ENCODE measurements at places on chromosomes 11 and 22.

DNA sequence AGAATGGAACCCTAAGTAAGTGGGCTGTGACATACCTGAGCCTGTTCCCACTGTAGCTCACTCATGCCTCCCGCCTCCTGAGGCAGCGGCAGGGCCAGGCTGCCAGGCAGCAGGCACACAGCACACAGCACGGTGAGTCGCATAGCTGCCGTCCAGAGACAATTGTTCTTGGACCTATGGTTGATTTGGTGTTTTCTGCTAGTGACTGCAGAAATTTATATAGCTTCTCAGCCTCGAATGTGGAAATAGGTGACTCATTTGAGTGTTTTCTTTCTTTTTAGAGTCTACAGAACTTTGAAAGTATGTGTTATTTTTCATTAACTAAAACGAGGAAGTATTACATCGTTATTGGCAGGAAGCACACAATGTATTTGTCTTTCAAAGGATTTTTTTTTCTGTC lies at the start of gene MMP7:
TSS of gene MMP7 (minus strand) at position 190 of the 400 bp plus-strand sequence. CDS start at position 143, 47 bp downstream.
- H3K4me1 ChIP-seq, result no peaks in the 10 kb centered on the region
- peaks cover 3% of the 10 kb centered on the region for H3K27me3 ChIP-seq
- no peaks in the 10 kb centered on the region for H3K36me3 ChIP-seq
- no peak within 1 kb of the TSS for H3K4me3 ChIP-seq
- DNase-seq, result no peak
- no peak within 1 kb of the TSS for H3K27ac ChIP-seq

- no peak for DNase-seq
- H3K27me3 ChIP-seq, result no peaks in the 10 kb centered on the region
- peak overlapping the region; percentile 83 for H3K27ac ChIP-seq
- H3K36me3 ChIP-seq, result no peaks in the 10 kb centered on the region
- peaks cover 8% of the 10 kb centered on the region for H3K4me1 ChIP-seq
- H3K4me3 ChIP-seq, result peak overlapping the region; percentile 99
These were observed 970 bp downstream of the CAT start for GRCh38 chr11:34439610-34440198.

- peaks cover 80% of the 10 kb centered on the region for H3K27me3 ChIP-seq
- H3K4me3 ChIP-seq, result no peak overlapping the region
- H3K27ac ChIP-seq, result no peak overlapping the region
- DNase-seq, result no peak
- no peaks in the 10 kb centered on the region for H3K36me3 ChIP-seq
These were observed 1.7 kb downstream of the SHANK2 start for GRCh38 chr11:71250523-71251150.

DNA sequence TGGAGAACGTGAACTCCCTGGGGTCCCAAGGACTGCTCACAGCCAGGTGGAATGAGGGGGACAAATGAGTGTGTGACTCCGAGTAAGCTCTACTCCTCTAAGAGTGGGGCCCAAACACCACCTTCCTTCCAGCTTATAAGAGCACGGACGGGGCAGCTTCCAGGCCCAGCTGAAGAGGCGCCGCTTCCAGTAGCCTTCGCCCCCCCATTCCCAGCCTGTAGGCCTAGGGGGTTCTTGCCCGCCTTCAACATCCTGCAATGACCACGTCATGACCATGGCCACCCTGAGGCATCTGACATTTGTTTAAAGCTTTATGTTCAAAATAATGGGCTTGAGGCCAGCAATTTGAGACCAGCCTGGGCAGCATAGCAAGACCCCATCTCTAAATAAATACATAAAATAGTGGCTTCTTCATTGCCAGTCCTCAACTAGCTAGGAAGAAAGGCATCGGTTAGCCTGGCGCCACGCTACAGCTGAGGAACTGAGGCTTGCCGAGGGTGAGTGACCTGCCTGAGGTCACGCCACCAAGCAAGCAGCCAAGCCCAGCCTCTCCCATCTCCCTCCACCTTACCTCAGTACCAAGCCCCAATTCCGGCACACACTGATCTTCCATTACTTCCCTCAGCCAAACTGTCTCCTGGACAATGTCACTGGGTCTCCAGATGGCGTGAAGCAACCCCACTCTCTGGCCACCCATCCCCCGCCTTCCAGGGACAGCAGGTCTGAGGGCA lies 7.8 kb upstream of the TNFRSF13C start:
- no peak overlapping the region for H3K27ac ChIP-seq
- H3K4me3 ChIP-seq, result no peak overlapping the region
- no peaks in the 10 kb centered on the region for H3K27me3 ChIP-seq
- no peaks in the 10 kb centered on the region for H3K36me3 ChIP-seq

DNA sequence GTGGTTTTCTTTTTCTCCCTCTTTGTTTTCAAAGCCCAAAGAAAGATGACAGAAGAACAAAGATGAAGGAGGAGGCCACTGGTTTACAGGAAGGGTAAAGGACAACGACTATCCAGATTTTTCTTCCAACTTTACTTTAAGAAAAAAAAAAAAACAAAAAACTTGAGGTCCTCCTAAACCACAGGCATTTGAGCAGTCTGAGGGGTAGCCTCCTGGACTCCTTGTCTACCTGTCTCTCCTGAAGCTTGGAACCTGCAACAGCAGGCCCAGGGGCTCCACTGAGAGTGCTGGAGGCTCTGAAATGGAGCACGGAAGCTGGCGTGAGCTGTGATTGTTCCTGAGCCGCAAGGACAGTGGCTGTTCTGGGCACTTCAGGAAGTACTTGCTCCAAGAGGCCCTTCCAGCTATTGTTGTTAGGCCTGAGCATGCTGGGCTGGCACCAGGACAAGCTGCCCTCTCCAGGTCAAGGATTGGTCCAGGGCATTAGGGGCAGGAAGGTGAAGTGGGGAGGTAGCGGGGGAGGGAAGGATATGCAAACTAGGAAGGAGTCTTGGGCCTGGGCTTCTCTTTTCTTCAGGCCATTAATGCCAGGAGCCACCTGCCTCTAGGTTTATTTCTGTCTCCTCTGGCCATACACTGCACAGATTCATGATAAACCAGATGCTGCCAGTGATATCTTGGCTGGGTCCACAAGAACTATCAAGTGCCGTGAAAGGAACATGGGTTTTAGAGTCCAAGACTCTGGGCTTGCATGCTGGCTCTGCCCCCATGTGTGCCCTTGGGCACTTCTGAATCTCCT lies 147.3 kb downstream of the CCDC34 start:
- H3K27me3 ChIP-seq, result no peaks in the 10 kb centered on the region
- H3K4me3 ChIP-seq, result no peak overlapping the region
- no peaks in the 10 kb centered on the region for H3K4me1 ChIP-seq
- H3K27ac ChIP-seq, result no peak overlapping the region

GRCh38 chr11:19929147-19929546 lies 216.5 kb downstream of the NAV2 start:
- no peak overlapping the region for H3K4me3 ChIP-seq
- no peaks in the 10 kb centered on the region for H3K27me3 ChIP-seq
- H3K36me3 ChIP-seq, result peaks cover 11% of the 10 kb centered on the region
- peaks cover 61% of the 10 kb centered on the region for H3K4me1 ChIP-seq
- peak overlapping the region; percentile 4 for H3K27ac ChIP-seq

GRCh38 chr11:7968686-7969085 lies 3.4 kb upstream of the NLRP10 start:
- no peak overlapping the region for H3K4me3 ChIP-seq
- no peaks in the 10 kb centered on the region for H3K36me3 ChIP-seq
- H3K4me1 ChIP-seq, result no peaks in the 10 kb centered on the region
- DNase-seq, result no peak
- no peak overlapping the region for H3K27ac ChIP-seq

GRCh38 chr22:35684270-35684700 lies 33.4 kb upstream of the APOL5 start:
- no peaks in the 10 kb centered on the region for H3K36me3 ChIP-seq
- no peak for DNase-seq
- H3K4me1 ChIP-seq, result no peaks in the 10 kb centered on the region
- no peak overlapping the region for H3K27ac ChIP-seq

- H3K36me3 ChIP-seq, result no peaks in the 10 kb centered on the region
- no peak overlapping the region for H3K4me3 ChIP-seq
- no peaks in the 10 kb centered on the region for H3K4me1 ChIP-seq
- no peak for DNase-seq
- H3K27ac ChIP-seq, result no peak overlapping the region
These were observed 2.5 kb upstream of the OR51G1 start for GRCh38 chr11:4926608-4927007.

- no peak for DNase-seq
- peaks cover 6% of the 10 kb centered on the region for H3K27me3 ChIP-seq
- H3K36me3 ChIP-seq, result no peaks in the 10 kb centered on the region
These were observed 59.5 kb upstream of the SEZ6L start for GRCh38 chr22:26109686-26110315.

DNA sequence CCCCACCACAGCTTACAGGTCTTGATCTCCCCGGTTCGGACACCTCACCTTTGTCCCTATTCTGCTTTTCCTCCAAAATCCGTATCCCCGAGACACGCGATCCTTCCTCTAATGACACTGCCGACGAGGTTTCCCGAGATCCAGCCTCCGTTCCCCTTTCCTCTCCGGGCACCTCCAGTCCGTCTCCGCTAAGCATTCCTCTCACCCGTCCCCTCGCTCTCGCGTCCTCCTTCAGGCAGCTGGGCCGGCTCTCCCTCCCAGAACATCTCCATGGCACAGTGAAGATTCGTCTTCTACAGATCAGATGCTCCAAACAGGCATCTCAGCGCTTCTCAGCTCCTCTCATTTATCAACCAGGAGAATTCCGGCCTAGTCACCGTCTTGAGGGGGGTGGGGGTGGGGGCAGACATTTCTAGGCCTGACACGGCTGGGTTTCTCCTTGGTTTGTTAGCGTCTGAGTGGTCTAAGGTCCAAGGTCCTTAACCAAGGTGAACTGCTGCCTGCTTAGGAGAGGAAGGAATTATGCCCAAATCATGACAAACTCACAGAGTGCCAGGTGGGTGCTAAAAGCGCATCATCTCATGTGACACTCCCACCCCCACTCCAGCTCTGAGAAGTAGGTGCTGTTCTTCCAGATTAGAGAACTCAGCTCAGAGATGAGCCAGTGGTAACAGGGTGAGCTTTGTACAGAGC lies at the start of gene SPTBN2:
TSS of gene SPTBN2 (minus strand) at position 524 of the 693 bp plus-strand sequence. CDS start 7,976 bp downstream, outside the sequence.
- no peak for DNase-seq
- H3K4me3 ChIP-seq, result peak within 1 kb of the TSS; percentile 60
- H3K27ac ChIP-seq, result no peak within 1 kb of the TSS
- H3K27me3 ChIP-seq, result no peaks in the 10 kb centered on the region
- no peaks in the 10 kb centered on the region for H3K36me3 ChIP-seq

- peaks cover 17% of the 10 kb centered on the region for H3K36me3 ChIP-seq
- no peaks in the 10 kb centered on the region for H3K4me1 ChIP-seq
- peak overlapping the region; percentile 84 for H3K4me3 ChIP-seq
- peak; percentile 93 for DNase-seq
These were observed 40.2 kb downstream of the DIXDC1 start for GRCh38 chr11:111977146-111978027.

DNA sequence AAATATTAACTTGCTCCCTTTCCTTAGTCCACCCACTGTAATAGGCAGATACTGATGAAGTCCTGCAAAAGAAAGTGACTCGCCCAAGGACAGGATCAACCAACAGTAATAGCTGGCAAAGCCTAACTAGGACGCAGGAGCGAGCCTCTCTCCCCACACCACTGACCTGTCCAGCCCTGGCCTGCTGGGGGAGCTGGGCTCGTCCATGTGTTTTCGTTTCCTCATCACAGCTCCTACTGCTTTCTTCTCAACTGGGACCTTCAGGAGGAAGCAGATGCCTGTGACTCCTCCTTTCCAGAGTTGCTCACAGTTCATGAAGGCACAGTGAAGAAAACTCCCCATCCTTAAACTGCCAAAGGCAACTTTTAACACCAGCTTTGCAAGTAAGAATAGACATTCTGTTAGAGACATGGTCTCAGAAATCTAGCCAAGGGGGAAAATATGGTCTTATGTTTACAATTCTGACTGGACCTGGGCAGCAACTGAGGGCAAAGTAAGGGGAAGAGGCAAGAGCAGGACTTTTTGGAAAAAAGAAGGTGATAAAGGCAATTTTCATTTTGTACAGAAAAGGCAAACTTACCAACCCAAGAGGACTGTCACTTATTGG lies 11.6 kb upstream of the GPHA2 start:
- H3K27ac ChIP-seq, result no peak overlapping the region
- no peaks in the 10 kb centered on the region for H3K36me3 ChIP-seq
- no peaks in the 10 kb centered on the region for H3K4me1 ChIP-seq
- peaks cover 13% of the 10 kb centered on the region for H3K27me3 ChIP-seq
- DNase-seq, result no peak

- H3K4me3 ChIP-seq, result no peak overlapping the region
- no peak for DNase-seq
- no peaks in the 10 kb centered on the region for H3K36me3 ChIP-seq
- no peaks in the 10 kb centered on the region for H3K27me3 ChIP-seq
These were observed 36.2 kb downstream of the LMO1 start for GRCh38 chr11:8227156-8228152.

DNA sequence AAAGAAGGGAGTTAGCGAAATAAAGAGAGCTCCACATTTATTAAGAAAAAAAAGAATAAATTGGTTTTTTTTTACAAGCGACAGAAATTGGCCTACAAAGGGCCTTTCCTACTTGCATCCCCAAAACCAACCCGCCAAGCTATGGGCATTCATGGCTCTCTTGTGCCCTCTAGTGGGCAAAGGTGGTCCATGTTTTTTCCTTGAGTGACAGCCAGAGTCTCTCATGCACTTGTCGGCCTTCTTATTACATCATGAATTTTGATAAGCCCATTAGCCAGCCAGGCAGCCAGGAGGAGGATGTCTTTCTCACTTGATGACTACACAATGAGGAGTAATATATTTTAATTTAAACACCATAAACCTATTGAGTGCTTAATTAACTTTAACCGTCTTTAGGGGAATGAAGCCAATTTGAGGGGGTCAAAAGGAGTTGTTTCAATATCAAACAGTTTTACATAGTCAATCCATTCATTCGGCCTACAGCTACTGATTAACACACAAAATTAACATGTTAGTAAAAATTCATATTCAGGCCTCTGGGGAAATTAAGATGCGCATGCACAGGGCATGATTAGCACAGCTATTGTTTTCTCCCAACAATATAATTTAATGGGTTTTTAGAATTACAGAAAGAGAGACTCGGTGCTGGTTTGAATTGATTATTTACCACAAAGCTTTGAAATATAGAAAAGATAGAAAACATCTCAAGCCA lies 85.5 kb downstream of the RCN1 start:
- H3K27me3 ChIP-seq, result peaks cover 5% of the 10 kb centered on the region
- peak; percentile 80 for DNase-seq
- no peaks in the 10 kb centered on the region for H3K36me3 ChIP-seq
- H3K4me1 ChIP-seq, result peaks cover 10% of the 10 kb centered on the region

DNA sequence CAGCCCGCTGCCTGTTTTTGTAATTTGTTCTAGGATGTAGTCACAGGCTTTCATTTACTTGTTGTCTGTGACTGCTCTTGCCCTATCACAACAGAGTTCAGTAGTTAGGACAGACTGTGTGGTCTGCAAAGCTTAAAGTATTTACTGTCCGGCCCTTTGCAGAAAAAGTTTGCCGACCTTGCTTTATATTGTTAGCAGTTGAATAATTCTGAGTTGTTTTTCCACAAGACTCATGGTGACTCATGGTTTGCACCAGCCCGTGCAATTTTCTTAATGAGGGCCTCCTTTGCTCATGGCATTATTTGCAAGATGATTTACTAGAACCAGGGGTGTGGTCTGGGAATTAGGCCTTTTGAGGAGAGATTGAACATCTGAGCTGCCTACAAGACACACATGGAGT lies 110.6 kb downstream of the SCN3B start:
- no peaks in the 10 kb centered on the region for H3K27me3 ChIP-seq
- H3K27ac ChIP-seq, result no peak overlapping the region
- H3K4me1 ChIP-seq, result no peaks in the 10 kb centered on the region
- no peaks in the 10 kb centered on the region for H3K36me3 ChIP-seq
- H3K4me3 ChIP-seq, result no peak overlapping the region
- DNase-seq, result no peak

GRCh38 chr11:76794371-76795289 lies 11.5 kb downstream of the TSKU start:
- no peak for DNase-seq
- H3K4me3 ChIP-seq, result no peak overlapping the region
- H3K36me3 ChIP-seq, result peaks cover 10% of the 10 kb centered on the region
- H3K27ac ChIP-seq, result peak overlapping the region; percentile 5
- no peaks in the 10 kb centered on the region for H3K27me3 ChIP-seq
